T-helper 9 cell (primary cell): ENCODE measurements at places on chromosomes 13 and 19.

- no peak for DNase-seq
Observed at GRCh38 chr19:28915737-28916460, 297.1 kb downstream of the UQCRFS1 start.

DNA sequence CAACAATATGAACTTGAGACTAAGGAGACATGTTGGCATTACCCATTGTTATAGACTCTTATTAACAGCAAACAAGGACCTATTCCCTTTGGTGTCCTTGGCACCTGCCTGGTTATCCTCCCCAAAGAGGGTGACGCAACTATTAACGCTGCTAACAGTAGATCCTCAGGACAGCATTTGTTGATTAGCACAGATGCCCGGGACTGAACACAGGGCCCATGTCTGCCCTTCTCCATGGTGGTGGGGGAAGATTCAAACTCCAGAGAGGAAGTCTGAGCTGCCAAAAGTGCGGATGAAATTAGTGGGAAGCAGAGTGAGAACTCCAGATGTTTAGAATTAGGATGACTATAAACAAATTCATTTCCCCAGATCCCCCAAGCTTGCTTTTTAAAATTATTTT is 101.2 kb upstream of the RAP2A start:
- DNase-seq = no peak

DNA sequence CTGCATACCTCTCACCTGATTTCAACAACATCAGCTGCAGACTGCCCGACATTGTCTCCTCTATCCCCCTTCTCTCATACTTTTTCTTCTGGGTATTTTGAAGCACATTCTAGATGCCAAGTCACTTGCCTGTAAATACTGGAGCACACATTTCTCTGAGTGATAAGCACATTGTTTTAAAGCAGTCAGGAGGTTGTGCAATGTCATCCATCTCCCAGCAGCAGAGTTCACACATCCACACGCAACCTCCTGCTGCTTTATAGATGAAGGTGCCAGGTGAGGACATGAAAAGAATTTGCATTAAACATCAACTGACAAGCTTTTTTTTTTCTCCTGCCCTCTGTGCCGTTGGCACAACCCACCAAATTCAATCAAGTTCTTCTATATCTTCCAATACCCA is 5.5 kb downstream of the UPK1A start:
- DNase-seq = no peak

- no peak for DNase-seq
Observed at GRCh38 chr13:47671776-47672175, 329.3 kb downstream of the SUCLA2 start.

GRCh38 chr13:82702513-82702912 is 1179.8 kb downstream of the SLITRK1 start:
- DNase-seq = no peak

- DNase-seq = no peak
Observed at GRCh38 chr19:45280471-45280961, 29.4 kb downstream of the MARK4 start.

GRCh38 chr19:5787409-5788182 is 3.0 kb upstream of the PRR22 start:
- DNase-seq = no peak

GRCh38 chr19:45645631-45646344 is 6.6 kb upstream of the EML2 start:
- DNase-seq = peak; percentile 50

DNA sequence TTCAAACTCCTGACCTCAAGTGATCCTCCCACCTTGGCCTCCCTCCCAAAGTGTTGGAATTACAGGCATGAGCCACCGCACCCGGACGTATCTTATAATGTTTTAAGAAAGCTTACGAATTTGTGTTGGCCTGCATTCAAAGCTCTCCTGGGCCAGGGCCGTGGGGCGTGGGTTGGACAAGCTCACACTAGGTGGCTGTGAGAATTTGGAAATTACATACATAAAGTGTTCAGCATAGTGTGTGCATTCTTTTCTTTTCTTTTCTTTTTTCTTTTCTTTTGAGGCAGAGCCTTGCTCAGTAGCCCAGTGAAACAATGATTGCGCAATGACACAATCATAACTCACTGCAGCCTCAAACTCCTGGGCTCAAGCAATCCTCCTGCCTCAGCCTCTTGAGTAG is 2.6 kb downstream of the ZSWIM4 start:
- DNase-seq = no peak

DNA sequence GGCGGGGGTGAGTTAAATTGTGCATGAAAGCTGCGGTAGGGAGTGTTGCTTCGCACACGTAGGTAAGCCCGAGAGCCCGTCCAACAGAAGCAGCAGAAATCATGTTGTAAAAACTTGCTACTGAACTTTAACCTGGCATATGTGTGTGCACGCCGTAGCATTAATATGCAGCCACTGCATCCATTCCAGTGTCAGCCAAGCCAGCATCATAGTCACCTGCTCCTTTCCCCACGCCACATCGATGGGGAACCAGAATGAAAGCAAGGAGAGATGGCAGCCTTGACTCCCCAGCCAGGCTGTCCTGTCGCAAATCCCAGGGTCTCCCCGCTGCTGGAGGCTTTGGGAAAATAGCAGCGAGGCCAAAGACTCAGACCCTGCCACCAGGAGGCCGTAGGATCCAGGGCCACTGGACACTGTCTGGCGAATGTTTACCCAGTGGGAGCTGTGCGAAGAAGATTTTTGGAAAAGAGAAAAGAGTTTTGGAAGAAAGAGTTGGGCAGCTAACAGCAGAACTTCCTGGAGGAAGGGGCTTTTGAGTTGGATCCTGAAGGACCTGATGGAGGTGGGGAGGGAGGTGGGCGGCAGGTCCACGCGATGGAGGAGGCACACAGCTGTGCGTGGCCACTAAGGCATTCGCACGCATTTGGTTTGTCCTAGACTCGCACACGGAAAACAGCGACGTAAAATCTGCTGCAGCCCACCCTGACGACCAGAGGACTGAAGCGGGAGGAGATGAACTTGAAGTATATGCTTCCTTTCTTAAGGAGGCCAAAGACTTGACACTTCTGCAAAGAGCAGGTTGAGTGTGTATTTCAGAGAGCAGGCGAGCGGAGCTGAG is 48.7 kb upstream of the RANBP3 start:
- no peak for DNase-seq

DNA sequence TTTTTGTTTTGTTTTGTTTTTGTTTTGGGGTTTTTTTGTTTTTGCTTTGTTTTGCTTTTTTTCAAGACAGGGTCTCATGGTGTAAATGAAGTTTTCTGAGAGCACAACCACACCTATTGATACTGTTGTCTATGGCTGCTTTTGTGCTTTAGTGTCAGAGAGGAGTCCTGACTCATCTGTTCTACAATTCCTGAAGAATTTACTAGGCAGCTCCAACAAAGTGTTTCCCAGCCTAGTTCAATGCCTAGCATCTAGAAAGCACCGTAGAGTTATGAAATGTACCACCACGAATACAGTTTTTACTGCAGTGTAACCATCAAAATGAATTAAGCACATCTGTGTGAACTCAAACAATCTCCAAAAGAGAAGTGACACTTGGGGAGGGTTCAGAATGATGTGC is 21.2 kb downstream of the SAFB start:
- no peak for DNase-seq

DNA sequence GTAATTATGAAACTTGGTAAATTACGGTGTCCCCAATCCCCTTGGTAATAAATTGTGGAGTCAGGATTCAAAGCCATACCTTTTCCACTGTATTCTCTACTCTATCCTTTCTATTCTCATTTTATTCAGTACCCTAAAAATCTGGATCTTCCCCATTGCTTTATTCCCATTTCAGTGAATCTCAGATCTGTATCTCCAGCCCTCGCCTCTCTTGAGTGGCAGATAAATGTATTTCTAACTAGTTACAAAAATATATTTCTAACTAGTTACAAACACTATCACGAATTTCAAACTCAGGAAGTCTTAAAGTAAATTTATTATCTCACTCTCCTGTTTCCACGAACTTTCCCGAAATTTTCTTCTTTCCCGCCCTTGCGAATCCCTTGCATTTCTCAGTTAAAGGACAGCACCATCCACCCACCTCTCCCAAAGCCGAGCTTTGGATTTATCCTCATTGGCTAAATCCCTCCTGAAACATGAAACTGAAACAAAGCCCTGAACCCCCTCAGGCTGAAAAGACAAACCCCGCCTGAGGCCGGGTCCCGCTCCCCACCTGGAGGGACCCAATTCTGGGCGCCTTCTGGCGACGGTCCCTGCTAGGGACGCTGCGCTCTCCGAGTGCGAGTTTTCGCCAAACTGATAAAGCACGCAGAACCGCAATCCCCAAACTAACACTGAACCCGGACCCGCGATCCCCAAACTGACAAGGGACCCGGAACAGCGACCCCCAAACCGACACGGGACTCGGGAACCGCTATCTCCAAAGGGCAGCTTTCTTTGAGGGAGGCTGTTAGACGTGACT is 164.3 kb upstream of the PABPC3 start:
- no peak for DNase-seq

DNA sequence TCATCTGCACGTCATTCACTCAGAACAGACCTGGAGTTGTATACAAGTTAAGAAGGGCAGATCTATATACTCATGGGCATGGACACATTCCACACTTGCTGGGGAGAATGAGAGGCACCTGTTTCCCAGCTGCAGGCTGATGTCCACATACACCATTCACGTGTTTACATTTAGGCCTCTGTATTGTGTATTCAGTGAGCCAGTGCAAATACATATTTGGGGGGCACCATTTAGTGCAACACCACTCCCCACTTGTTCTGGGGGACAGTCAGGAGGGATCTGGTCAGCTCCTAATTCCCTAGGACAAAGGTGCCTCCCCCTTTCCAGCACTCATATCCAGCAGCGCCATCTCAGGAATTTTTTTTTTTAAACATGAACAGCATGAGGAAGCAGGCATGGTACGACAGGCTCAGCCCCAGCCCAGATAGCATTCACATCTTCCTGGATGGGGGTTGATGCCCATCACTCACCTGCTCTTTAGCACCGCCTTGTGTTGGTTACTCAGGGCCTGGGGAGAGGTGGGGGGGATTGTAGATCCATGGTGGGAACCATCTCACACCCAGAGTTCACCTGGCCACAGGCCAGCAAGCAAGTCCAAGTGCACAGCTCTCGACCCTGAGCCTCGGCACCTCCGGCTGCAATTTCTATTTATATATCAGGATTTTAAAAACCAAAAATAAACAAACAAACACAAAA is 56.9 kb upstream of the ZNF254 start:
- no peak for DNase-seq

DNA sequence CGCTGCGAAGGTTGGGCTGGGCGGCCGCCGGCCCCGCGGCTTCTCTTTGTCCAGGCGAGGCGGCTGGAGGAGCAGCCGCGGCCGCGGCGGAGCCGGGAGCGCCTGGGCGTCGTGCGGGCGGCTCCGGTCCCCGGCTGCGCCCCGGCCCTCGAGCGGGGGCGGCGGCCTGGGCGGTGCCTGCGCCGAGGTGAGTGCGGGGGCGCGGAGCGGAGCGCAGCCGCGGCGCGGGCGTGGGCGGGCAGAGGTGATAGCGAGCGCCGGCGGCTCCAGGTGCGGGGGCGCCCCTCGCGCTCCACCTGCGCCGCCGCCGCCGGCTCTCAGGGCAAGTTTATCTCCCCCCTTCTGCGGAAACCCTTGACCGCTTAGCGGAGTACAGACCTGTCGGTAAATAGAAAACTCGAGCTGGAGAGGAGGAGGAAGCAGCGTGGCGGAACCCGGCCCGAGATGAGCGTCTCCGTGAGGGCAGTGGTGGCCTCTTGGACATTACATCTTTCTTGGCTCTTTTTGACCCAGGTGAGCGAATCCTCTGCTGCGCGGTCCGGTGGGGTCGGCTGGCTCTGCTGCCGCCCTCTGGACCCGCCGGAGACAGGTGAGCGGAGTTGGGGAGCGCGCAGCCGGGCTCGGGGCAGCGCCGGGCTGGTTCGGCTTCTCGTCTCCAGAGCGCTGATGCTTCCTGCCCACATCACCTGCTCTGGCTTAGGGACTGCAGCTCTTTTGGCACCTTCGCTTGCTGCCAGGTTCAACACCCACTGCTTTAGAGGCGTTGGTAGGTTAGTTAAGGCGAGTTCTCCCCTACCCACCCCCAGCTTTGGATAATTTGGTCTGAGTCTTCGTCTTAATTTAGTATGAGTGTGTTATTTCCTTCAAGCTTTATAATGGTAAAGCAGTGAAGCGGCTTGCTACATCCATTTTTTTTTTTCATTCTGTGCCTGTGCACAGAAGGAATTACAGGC is at the start of gene MTUS2:
Gene MTUS2 (plus strand): TSS at position 241 of the 953 bp plus-strand sequence.
- DNase-seq = no peak

DNA sequence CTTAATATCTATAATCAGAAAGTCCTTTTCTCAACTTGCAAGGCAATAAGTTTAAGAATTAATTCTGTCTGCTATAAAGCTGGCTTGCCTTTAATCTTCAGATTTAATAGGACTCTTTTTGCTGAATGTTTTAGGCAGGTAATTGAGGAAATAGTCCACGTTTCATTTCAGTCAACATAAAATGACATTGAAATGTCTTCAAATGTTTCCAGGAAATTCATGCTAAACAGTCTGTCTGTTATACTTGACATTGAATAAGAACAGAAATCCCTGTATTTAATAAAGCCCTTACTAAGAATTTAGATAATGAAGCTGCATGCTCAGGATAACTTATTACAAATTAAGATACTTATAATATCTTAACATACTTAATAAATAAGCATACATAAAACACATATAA is 84.2 kb downstream of the PCDH9 start:
- DNase-seq = no peak
